ENCODE measurements at places on chromosomes 12 and 14. TPM values are rescaled to one million over a fixed set of nuclear protein-coding genes. Genes with fewer than 3 reads are reported as not detected.

LTB4R gene
- 4.0 TPM for total RNA-seq

EIF2S3B gene
- 2.9 TPM for total RNA-seq

FOXN3 gene
- total RNA-seq = 27.8 TPM

CISTR gene
- total RNA-seq = not detected

CCDC175 gene
- total RNA-seq = not detected

POTEM gene
- total RNA-seq = not detected

FAM222A gene
- total RNA-seq = 0.52 TPM

ARHGEF25 gene
- 1.3 TPM for total RNA-seq

IGF1 gene
- total RNA-seq = not detected

STXBP6 gene
- total RNA-seq = 0.63 TPM

FAM186B gene
- not detected for total RNA-seq

PSMB5 gene
- 413 TPM for total RNA-seq

TMEM30B gene
- total RNA-seq = 4.8 TPM

CAPZA3 gene
- not detected for total RNA-seq

PMCH gene
- not detected for total RNA-seq

TAPBPL gene
- total RNA-seq = 6.5 TPM

C3AR1 gene
- 0.22 TPM for total RNA-seq

SDSL gene
- total RNA-seq = 6.3 TPM

SLC39A9 gene
- total RNA-seq = 57.5 TPM

TMEM179 gene
- not detected for total RNA-seq

FOXA1 gene
- total RNA-seq = 8.2 TPM

TBC1D30 gene
- 3.8 TPM for total RNA-seq

CS gene
- total RNA-seq = 174 TPM

FBXO33 gene
- total RNA-seq = 16.8 TPM

TEX22 gene
- not detected for total RNA-seq

ENDOU gene
- not detected for total RNA-seq

HOXC11 gene
- total RNA-seq = 0.51 TPM

PDZRN4 gene
- total RNA-seq = not detected

Data from epithelial cell of proximal tubule (primary cell).